ENCODE measurements at places on chromosomes 16 and 17. TPM values are rescaled to one million over a fixed set of nuclear protein-coding genes. Genes with fewer than 3 reads are reported as not detected.

- no peak for DNase-seq
Observed at GRCh38 chr16:19525385-19525723, 1.6 kb downstream of the CCP110 start.

DNA sequence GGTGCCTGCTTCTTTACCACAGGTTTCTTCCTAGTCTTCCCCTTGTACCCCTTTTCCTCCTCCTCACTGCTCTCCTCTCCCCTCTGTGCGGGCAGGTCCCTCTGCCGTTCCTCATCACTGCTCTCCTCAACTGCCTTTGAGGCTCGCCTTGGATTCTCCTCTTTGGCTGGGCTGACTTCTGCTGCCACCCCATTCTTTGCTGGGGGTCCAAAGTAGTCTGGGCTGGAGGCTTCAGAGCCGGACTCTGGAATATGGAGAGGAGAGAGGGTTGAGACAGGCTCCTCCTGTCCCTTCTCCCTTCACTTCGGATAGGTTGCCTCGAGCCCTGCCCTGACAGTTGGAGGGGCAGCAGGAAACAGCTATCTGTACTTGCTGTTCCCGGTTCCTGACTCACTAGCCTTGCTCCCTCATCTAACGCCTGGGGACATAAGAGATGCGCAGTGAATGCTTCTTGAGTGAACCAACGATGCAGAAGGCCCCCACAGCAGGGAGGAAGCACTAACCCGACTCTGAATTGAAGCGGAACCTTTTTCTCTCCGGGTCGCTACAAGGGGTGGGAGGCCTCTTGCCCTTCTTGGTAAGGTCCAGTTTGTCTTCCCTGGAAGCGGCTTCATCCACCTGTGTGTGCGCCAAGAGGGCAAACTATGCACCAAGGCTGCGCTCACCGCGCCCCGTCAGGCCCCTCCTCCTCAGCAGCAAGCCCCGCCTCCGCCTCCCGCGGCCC is 655 bp downstream of the HIRIP3 start:
- DNase-seq = peak; percentile 37

GRCh38 chr17:79778504-79779083 is 646 bp downstream of the CBX2 start:
- DNase-seq = no peak

GRCh38 chr16:15798671-15799070 is 58.2 kb downstream of the MYH11 start:
- no peak for DNase-seq

LGALS9B gene
- total RNA-seq = not detected

GRCh38 chr16:53224951-53225533 is 170.3 kb downstream of the CHD9 start:
- no peak for DNase-seq

DNA sequence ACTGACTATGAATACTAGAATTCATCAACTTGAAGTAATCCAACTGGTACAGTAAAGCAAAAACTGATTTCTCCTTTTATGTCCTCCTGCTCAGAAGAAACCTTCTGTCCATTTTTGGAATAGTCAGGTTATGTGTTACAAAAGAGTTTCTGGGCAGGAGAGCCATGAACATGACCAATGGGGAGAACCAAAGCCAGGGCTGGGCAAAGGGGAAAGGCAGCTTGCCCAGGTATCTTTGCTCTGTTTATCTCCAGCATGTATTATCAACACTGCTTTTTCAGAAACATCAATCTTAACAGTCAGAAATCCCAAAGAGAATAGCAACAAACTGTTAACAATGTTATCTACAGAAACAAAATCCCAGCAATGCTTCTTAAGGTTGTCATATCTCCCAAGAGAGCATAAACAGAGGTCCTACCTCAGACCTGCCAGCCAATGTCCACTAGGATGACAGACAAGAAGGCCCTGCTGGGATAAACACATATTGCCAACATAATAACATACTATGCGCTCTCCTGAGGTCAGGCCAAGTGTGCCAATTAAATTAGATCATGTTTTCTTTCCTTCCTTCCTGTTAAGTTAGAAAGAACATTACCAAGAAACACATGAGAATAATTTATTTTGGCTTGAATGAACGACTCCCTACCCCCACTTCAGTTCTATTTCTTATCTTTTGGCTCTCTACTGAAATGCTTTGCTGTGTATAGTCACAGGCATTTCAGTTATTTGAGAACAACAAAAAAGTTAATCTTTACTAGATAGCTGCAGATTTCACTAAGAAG is 28.0 kb downstream of the BLMH start:
- peak; percentile 98 for DNase-seq

GRCh38 chr17:979212-979538 is 401 bp downstream of the NXN start:
- no peak for DNase-seq

DNA sequence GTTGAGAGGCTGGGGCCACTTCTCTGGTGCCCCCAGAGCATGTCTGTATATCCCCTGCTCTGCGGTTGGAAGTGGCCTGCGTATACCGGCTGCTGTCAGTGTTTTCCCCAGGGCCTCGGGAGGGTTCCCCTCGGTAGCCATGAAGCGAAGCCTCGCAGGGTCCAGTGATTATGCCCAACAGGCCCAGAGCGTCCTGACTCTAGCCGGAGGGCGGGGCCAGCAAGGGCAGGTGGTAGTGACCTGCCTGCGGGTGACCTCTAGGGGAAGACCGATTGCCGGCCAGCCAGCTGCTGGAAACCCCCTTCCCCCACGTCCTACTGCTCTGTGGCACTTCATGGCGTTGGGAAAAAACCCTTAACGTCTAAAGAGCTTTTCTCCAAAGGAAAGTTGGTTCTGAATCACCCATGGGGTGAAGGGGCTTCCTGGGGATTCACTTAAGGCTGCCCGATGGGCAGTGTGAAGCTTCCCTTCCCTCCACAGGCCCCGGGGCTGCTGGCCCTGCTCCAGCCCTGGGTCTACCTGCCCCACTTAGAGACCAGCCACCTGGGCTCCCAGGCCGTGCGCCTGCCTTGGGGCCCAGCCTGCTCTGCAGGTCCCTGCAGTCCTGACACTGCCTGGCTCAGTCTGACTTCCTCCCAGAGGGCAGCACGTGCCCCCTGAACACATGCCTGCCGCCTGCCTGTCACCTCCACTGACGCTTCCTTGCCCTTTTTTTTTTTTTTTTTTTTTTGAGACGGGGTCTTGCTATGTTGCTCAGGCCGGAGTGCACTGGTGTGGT is 72.8 kb downstream of the SOCS1 start:
- DNase-seq = no peak

GRCh38 chr17:80511222-80512180 is 33.1 kb upstream of the RPTOR start:
- DNase-seq = no peak

- no peak for DNase-seq
Observed at GRCh38 chr17:54028986-54029580, 206.4 kb downstream of the KIF2B start.

DOC2A gene
- total RNA-seq = not detected

GRCh38 chr16:56204816-56205215 is 13.5 kb downstream of the GNAO1 start:
- DNase-seq = no peak

PRSS36 gene
- 3.8 TPM for total RNA-seq

NLRC3 gene
- not detected for total RNA-seq

DNA sequence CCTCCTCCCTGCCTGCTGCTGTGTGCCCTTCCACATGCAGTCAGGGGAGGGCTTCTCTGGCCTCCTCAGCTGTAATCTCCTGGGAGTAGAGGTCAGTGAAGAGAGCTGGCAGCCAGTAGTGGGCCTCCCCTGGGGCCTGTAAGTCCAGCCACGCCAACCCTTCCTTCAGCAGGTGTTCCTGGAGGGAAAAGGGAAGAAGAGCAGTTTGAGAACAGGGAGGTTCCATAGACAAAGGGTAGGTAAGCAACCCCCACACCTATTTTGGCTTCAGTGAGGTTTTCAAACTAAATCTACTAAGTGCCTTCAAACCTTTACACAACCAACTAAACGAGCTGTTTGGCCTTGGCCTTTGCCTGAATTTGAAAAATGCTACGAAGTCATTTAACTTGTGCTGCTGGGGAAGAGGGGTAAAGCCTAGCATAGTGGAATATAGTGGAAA is 14.2 kb downstream of the SNF8 start:
- no peak for DNase-seq

GRCh38 chr17:58344047-58344790 is 7.8 kb downstream of the SUPT4H1 start:
- no peak for DNase-seq

DNA sequence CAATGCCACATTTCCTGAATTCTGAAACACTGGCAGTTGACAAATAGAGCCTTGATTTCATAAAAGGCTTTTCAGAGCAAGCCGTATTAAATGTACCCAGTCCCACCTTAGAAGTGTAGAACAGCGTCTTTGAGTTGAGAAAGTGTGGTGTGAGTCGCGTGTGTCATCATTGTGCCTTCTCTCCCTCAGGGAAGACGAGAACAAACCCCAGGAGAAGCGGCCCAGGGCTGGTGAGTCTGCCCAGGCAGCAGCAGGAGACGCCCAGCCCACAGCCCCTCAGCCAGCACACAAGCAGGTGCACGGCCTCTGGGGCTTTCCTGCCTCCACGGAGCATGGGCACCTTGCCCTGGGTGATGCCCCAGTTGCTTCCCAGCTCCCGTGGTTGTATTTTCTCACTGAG is 34.0 kb downstream of the CIBAR2 start:
- DNase-seq = no peak

DNA sequence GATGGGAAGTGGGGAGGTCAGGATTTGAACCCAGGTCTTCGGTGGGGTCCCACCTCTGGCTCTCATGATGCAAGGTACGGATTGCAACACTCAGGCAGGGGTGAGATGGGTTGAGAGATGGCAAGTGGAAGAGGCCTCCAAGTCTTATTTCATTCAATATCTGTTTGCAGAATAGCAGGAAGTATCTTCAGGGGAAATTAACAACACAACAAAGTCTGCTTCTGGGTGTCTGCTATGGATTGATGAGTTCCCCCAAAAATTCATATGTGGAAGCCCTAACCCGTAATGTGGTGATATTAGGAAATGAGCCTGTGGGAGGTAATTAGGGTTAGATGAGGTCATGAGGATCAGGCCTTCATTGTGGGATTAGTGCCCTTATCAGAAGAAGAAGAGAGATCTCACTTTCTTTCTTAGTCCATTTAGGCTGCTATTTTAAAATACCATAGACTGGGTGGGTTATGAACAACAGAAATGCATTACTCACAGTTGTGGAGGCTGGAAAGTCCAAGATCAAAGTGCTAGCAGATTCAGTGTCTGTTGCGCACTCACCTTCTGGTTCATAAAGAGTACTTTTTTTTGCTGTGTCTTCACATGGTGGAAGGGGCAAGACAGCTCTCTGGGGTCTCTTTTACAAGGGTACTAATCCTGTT is 4.4 kb upstream of the CD300H start:
- DNase-seq = no peak
